ENCODE measurements at places on chromosomes 7 and 10. TPM values are rescaled to one million over a fixed set of nuclear protein-coding genes. Genes with fewer than 3 reads are reported as not detected.

GRCh38 chr7:128022631-128023532, 8.4 kb downstream of the LRRC4 start:
- peak; percentile 46 for ATAC-seq

GRCh38 chr10:102776779-102777456, 33.2 kb downstream of the WBP1L start:
- peak; percentile 85 for ATAC-seq

The PILRA gene
- total RNA-seq, result 10.7 TPM

GRCh38 chr7:46752881-46753366, 829.0 kb downstream of the TNS3 start:
- peak; percentile 76 for ATAC-seq

DNA sequence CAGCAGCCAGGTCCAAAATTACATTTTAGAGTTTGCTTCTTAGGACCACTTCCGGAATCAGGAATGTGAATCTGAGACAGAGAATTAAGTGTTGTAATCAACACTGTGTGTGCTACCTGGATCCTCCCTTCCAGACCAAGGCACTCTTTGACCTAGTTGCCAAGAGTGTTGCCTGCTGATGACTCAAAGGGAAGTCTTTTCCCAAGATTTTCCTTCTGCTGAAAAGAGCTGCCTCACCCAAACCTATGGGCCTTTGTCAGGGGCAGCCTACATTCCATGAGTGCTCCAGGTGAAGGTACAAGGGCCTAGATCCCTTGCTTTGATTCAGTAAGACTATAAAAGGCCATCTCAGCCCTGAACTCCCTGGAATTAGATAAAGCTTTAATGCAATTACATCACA, 712.5 kb upstream of the ANKRD30A start:
- ATAC-seq, result no peak

DNA sequence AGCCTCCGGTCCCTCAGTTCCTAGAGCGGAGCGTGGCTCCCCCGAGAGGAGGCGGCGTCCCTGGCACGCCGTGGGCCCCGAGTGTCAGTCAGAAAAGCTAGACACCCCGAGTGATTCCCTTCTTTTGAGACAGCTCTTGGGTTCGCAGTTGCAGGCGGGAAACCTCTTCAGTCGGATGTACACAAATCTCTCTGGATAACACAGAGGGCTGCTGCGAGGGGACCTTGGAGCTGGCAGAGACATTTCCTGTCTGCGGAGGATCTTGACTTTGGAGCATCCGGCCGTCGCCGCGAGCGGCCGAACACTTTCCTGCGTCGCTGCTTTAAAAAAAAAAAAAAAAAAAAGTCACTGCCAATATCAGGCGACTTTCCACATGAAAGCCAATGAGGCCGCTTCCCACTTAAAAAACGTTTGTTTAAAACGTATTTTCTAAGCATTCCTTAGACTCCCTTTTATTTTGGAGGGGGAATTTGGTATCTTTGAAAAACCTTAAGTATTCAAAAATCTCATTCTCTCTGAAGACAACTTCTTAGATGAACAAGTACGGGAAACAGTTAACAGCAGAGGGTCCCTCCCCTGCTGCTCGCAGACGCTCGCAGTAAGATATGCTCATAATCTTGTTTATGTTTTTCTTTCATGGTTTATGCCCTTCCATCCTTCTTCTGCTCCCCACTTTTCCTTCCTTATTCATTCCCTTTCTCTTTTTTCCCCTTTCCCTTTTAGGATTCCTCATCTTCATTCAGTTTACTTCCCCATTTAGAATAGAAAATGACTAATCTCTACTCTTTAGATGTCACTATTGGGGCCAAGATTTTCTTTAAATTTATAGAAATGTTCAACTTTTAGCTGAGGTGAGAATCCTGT, 10.0 kb downstream of the HHEX start:
- peak; percentile 26 for ATAC-seq

- ATAC-seq, result no peak
Observed at GRCh38 chr10:11074536-11075267, 57.0 kb downstream of the CELF2 start.

DNA sequence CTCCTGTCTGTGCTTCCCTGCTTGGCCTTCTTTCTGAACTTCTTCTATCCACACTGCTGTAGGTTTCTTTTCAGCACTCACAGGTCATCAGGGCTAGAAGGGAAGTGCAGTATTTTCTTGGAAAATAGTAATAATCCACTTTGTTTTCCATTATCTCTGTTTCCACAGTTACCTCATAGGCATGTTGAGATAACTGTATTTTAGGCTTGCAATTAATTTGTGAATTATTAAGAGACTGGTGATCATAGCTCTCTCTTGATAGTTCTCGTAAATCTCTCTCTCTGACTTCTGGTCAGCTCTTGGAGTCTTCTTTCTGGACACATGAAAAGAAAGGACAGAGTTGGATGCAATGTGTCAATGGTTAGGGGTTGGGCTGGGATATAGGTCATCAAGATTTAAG, 243.6 kb upstream of the IGFBP3 start:
- no peak for ATAC-seq

The FXYD4 gene
- total RNA-seq, result not detected

The BMPR1A gene
- total RNA-seq, result 91.5 TPM

GRCh38 chr7:22894546-22894945, 71.9 kb upstream of the TOMM7 start:
- no peak for ATAC-seq
